Stimulated activated CD8-positive, alpha-beta memory T cell treated with anti-CD3 and anti-CD28 coated beads, Interleukin-7, amount 100 ng/mL, for 48 hours (primary cell): ENCODE measurements at places on chromosomes 2 and 18.

- DNase-seq, result no peak
These were observed 20.0 kb upstream of the LPIN1 start for GRCh38 chr2:11726384-11726783.

DNA sequence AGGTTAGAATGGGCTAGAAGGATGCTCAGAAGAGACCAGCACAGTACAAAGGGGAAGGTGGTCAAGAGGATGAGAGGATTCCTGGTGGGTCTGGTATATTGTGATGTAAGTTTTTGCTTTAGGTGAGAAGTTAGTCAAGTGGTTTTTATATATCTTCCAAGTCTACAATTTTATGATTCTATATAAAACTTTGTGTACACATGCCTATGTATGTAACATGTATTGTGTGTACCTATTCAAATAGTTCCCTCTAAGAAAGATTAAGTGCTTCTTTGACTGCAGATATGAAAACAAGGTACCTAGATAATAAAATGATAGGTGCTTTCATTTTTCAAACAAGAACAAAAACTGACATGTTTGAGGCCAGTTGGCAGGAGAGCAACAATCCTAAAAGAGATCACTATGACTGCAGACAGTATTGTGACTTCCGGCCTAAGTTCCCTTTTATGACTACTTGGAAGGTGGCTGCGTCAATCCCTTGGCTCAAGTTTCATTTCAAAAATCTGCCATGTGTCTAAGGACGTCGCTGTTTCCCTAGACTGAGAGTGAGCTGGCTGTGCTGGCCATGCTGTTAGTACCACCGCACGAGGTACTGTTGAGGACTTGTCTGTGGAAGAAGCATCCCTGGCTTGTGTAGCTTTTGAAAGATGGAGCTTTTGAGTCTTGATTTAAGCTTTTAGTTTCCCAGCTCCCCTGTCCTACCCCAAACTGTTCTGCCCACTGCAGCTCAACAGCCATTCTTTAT is 123.1 kb downstream of the PRPF40A start:
- DNase-seq, result no peak

GRCh38 chr18:59617468-59617932 is 79.7 kb downstream of the CCBE1 start:
- no peak for DNase-seq

GRCh38 chr2:74671479-74671878 is 17.4 kb downstream of the SEMA4F start:
- DNase-seq, result no peak

- no peak for DNase-seq
These were observed 56.6 kb upstream of the PPM1B start for GRCh38 chr2:44112096-44112495.
